SJCRH30 (cell line): ENCODE measurements at places on chromosomes 5 and 9.

- DNase-seq = no peak
Measured at GRCh38 chr5:93294199-93294598, 286.8 kb downstream of the NR2F1-AS1 start.

- DNase-seq = no peak
Measured at GRCh38 chr5:53418826-53419658, 61.4 kb upstream of the FST start.

- no peak for DNase-seq
Measured at GRCh38 chr5:103910786-103911185, 348.2 kb upstream of the NUDT12 start.

DNA sequence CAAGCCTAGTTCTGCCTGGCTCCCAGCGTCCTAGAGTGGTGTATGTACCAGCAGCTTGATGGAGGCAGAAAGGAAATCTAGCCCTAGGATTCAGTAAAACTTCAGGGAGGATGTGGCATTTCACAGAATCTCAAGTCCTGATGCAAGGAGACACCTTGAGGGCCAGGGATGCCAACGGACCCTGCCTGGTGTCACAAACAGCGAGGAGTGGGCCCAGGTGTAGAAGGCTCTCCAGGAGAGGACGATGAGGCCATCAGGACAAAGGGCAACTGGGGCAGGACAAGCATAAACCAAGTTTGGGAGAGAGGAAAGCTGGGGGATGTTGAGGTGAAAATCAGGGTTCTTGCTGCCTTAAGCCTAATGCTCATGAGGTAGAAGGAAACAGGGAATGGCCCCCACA is 82.1 kb upstream of the SLC25A51 start:
- DNase-seq = no peak

DNA sequence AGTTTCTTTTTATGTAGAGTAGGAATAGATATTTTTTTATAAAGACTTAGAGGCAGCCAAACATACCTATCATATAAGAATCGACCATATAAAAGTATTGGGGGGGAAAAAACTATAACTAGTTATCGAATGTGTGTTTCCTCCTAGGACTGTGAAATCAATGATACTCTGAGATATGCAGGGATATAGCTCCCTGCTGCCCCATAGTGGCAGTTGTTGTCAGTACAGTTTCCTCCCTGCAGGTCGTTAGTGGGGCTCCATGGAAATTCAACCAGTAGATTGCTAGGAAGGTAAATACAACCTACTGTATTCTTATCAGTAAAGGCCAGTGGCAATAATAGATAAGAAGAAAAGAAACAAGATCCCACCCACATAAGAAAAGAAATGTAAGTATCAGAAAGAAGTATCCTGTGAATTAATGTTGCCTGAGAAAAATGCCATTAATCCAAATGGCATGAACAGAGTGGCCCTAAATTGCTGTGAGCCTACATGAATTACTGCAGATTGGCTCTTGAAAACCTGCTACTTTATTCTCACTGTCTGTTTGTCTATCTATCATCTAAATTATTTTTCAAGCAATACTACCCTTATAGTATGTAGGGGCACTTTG is 136.9 kb upstream of the FBN2 start:
- DNase-seq = peak; percentile 30

GRCh38 chr5:154214371-154215106 is 24.0 kb downstream of the GALNT10 start:
- DNase-seq = no peak

DNA sequence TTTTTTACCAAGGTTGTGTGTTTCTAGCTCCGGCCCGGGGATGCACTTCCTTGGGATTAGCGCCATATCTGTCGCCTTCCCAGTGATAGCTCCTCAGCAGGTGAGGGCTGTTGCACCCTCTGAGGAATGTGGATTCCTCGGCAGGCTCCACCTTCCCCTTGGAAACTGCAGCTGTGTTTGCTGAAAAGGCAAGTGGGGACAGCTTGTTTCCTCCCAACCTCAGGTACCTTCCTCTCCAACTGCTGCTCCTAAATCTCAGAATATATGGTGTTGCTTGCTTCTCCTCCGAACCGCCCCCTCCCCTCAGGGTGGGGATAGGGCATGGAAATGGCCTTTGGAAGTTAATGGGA is 1.3 kb downstream of the SLC1A1 start:
- DNase-seq = no peak

DNA sequence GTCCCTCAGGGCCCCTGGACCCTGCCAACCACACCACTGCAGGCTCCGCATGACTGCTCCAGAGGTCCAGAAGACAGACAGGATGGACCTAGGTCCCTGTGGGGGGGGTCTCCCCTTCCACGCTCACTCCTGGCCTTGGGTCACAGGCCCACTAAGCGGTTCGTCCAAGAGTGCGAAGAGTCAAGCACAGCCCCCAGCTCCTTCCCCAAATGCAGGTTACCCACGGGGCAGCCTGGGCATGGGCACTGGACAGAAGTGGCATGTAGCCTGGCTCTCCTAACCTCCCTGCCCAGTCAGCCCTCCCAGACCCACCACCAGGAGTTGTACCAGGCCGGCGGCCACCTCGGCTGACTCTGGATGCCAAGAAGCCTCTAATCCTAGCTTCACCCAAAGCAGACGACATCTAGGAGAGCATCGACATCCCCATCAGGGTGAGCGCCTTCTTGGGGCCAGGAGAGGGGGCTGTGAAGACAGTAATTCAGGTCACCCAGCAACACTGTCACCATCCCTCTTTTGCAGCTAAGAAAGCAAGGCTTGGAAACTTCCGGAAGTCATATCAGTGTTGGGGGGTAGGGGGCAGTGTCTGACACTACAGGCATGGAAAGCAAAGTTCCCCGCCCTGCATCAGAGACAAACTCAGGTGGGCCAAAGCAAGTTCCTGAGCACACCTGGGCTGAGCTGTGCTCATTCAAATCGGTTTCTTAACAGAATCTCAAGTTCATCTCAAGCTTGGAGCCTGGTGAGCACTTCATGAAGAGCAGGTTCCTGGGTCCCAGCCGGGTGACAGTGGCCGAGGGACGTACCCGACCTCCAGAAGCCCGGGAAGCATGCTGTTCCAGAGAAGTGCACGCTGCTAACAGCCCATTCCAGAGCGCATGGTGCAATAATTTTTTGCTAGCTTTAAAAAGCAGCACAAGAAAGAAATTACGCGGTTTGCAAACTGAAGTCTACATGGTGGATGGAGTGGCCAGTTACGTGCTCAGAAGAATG is 68.7 kb downstream of the SEMA4D start:
- DNase-seq = no peak

DNA sequence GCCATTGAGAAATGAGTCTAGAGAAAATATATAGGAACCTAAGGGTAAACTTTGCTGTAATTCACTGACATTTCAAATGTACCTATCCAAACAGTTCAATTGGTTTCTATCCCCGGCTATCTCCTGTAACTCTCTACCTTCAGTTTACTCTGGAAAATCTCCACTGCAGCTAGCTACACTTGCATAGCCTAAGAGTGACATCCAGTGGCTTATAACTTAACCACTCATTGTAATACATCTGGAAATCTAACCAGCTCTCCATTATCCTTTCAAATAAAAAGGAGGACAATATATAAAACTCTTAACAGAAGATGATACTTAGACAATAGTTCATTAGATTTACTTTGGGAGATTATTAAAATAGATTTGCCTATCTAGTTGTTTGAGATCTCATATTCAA is 35.3 kb upstream of the SPDL1 start:
- peak; percentile 3 for DNase-seq

DNA sequence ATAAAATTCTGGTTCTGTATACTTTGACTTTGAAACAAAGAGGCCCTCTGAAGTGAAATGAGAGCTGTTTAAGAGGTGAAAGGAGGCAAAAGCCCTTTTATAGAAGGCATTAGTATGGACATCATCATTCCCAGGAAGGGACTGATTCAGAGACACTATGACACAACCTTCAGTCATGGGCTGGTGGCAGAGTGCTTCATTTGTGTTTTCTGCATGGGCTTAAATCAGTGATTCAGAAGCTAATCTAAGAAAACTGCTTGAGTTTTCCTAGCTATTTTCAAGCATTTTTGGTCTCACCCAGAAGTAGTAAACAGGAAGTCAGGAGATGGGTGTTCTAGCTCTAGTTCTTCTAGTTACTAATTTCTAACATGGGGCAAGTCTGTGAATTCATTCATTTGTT is 288.9 kb downstream of the TRPM3 start:
- no peak for DNase-seq

- DNase-seq = no peak
Measured at GRCh38 chr5:72160329-72160728, 53.1 kb downstream of the MAP1B start.

GRCh38 chr5:154373729-154374179 is 72.0 kb upstream of the SAP30L start:
- DNase-seq = no peak

DNA sequence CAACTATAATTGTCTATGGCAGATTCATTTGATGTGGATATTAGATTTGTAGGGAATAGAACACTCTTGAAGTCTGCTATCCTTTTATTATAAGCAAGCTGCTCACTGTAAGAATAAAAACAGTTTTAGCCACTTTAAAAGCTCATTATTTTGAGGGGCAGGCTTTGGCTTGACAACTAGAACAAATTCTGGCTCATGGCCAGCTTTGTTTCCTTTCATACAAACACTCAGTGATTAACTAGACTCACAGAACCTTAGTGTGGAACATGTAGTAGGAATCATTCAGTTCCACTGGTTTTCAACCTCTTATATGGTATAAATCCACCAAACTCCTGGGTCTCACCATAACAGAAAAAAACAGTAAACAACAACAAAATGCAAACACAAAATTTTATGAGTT is 27.4 kb upstream of the CEP120 start:
- peak; percentile 49 for DNase-seq

GRCh38 chr9:91273853-91274552 is 87.7 kb downstream of the AUH start:
- DNase-seq = no peak

DNA sequence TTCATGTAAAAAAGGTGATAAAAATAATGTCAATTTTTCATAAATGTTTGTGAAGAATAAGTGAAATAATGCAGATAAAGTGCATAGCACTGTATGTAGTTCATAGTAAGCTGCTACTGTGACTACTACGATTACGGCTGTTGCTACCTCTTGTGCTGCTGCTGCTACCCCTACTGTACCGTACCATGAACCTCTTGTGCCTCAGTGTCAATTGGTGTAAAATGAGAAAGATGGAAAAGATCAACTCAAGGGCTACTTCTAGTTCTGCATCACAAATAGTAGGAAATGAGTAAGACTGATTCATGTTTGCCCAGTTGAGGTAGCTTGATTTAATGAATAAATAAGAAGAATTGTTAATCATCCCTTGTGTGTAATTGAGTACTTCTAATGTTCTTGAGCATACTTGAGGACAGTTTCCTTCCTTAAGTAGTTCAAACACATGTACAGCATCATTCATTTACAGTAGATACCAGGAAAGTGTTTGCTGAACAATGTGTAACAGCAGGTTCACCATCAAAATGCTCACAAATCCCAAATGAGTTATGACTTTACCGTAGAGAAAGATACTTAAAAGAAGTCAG is 200.0 kb upstream of the ATP10B start:
- no peak for DNase-seq
